ENCODE measurements at places on chromosomes 3 and 15.

DNA sequence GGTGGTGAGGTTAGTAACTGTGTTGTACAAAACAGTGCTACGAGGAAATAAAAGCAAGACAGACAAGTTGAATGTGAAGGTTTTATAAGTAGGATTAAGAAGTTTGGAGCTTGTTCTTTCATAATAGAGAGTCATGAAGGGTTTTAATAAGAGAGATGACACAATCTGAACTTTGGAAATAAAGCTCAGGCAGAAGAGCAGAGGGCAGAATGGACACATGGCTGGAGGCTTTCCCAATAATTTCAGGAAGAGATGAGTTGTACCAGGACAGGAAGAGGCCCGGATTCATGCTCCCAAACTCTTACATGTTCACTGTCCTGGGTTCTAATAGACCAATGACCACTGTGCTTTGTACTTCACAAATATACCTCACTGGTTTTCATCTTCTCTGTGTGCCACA is 194.8 kb downstream of the SLC9A9 start:
- DNase-seq, result no peak

GRCh38 chr3:116413319-116413718 is 32.0 kb downstream of the LSAMP start:
- DNase-seq, result no peak

GRCh38 chr15:25811481-25811906 is 51.6 kb downstream of the ATP10A start:
- DNase-seq, result no peak

DNA sequence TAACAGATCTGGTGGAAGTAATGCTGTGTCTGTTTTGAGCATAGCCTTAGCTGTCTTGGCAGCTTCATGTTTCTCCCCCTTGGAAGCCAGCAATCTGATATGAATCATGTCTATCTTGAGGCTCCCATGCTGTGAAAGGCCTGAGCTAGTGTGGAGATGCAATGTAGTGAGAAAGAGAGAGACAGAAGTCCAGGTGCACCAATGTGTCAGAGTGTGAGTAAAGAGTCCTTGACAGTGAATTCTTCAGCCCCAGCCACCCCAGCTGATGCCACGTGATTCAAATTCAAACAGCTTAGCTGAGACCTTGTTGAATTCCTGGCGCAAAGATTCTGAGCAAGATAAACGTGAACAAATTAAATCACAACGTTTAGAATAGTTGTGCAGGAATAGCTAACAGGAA is 704.2 kb downstream of the EDEM1 start:
- DNase-seq, result no peak
